ENCODE measurements at places on chromosomes 4 and X.

- DNase-seq = no peak
Measured at GRCh38 chr4:117422297-117422696, 336.9 kb upstream of the TRAM1L1 start.

- DNase-seq = no peak
Measured at GRCh38 chr4:151045907-151046306, 30.8 kb upstream of the LRBA start.

GRCh38 chr4:115489279-115489678 is 375.9 kb upstream of the NDST4 start:
- DNase-seq = no peak

DNA sequence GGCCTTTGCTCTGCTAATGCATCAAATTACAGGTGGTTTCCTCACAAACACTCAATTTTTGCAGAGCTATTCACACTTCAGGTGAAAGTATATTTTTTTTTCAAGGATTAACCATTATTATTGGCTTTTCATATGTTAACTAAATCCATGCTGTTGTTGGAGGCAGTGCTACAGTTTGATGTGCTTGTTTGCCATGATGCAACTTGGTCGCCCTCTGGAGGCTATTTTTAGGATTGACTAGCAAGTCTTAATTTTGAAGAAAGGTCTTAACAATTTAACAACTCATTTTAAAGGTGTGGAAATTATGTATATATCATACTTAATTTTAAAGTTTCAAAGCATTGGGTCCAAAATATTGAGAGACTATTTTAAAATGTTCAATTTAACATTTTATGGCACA is 168.8 kb upstream of the FAM47A start:
- peak; percentile 19 for DNase-seq

- DNase-seq = no peak
Measured at GRCh38 chrX:131571348-131571747, 27.5 kb downstream of the OR13H1 start.

GRCh38 chr4:34181891-34182290 is 2062.4 kb downstream of the ARAP2 start:
- no peak for DNase-seq

DNA sequence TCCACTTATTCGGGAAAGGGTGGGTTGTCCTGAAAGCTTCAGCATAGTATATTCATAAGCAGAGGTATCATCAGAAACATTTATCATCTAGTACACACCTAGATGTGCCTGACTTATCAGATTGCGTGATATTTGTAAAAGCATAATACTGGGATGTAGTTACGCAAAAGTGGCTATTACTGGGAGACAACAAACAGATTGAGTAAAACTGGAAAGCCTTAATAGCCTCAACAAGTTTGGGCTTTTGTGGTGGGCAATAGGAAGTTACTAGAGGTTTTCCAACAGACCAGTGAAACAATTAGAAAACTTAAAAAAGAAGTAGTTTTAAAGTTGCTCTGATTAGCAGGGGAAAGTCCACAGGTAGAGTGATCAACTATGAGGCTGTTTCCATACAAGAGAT is 39.8 kb downstream of the GPRIN3 start:
- no peak for DNase-seq

DNA sequence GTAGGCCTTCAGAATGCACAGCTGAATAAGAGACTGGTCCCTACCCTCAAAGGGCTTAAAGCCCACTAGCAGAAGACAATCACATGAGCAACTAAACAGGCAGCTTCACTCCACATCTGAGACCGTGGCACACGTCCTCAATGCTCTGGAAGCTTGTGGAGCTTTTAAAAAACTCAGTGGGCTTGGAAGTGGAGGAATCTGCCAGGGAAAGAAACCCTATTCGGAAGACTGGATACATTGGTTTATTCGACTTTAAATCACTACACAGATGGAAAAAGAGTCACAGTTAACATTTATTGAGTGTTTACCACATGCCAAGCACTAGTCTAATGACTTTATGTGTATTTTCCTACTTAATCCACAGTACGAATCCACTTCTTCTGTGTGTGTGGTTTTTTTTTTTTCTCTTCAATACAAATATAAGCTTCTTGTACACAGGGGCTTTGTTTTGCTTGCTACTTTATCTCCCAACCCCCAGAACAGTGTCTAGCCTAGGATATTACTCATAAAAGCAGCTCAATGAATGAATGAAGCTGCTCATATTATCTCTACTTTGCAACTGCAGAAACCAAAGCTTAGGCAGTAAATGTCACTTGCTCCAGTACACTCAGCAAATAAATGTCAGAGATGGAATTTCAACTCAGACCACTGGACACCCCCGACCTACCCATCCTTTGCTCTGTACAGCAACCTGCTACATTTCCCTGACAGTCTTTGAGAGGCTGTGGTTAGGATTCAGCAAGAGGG is 137.7 kb downstream of the LDB2 start:
- DNase-seq = no peak

DNA sequence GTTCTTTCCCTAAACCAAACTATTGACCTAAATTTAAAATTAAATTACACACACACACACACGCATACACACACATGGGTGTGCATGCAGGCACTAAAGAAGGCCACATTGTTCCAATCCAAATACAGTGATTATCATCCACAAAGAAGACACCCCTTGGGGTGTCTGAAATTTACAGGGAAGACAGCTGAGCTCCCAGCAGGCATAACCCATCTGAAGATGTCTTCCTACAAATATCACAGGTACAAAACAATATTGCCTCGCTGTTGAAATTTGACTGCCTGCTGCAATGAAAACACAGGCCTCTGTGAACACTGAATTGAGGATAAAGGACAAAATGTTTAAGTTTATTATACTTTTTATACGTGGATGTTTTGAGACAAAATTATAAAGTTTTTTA is 50.2 kb upstream of the SLC7A11 start:
- DNase-seq = no peak

DNA sequence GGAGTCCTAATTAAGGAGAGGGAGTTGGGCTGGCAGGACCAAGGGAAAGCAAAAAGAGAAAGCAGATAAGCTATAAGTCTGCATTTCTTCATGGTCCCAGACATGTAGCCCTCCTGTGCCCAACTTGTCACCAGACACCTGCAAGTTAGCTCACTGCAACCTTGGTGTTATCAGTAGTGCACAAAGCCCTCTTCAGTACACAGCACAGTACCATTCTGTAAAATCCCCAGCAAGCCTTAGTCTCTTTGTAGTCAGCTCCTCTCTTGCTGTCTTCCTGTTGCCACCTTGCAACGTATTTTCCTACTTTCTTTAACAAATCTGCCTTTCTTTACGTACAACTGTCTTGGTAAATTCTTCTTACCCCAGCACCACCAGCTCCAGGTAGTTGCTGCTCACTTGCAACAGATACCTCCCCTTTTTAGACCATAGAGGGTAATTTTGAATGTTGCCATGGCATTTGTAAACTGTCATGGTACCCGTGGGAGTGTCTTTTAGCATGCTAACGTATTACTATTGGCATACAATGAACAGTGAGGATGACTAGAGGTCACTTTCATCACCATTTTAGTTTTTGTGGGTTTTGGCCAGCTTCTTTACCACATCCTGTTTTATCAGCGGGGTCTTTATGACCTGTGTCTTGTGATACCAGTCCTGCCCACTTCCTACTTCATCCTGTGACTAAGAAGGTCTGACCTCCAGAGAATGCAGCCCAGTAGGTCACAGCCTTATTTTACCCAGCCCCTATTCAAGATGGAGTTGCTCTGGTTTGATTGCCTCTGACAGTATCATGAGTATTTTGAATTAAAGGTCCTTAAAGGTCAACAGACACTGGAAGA is 28.3 kb upstream of the AP1S2 start:
- DNase-seq = no peak

GRCh38 chrX:78517124-78517523 is 142.0 kb downstream of the RTL3 start:
- DNase-seq = no peak

GRCh38 chr4:185920171-185920570 is 108.2 kb upstream of the SORBS2 start:
- no peak for DNase-seq

DNA sequence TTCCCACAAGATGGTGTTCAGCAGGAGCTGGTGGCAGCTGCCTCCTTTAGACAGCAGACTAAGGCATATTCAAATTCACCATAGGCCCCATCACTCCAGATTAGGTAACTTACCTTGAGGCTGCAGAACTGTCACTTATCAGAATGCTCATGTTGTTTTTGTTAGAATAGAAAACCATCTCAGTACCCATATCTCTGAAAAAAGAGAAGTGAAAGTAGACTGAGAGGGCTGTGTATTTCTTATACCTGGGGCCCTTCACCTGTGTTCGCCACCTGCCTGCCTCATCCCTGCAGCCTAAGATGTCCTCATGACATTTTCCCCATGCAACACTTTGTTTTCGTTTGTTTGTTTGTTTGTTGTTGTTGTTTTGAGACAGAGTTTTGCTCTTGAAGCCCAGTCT is 32.9 kb upstream of the SPRY1 start:
- no peak for DNase-seq

GRCh38 chr4:47494124-47494430 is 9.0 kb downstream of the ATP10D start:
- DNase-seq = no peak

GRCh38 chr4:140004549-140004895 is 149.5 kb downstream of the MAML3 start:
- peak; percentile 45 for DNase-seq

GRCh38 chrX:125826080-125826479 is 340.0 kb downstream of the DCAF12L2 start:
- DNase-seq = no peak

DNA sequence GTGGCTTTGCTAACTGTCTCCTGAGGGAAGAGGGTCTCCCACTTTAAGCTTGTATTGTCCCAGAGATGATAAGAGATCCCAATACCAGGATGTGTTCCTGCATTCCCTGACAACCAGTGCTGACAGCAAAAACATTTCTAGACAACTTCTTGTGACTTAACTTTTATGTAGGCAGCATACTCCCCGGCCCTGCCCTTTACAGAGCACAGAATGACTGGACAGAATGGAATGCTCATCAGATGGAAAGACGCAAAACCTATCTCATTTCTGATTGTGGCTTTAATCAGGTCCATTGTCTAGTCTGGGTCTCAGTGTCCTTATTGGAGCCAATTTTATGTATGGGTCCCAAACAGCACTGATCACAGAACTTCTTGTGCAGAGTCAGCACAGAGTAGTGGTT is 18.2 kb upstream of the PLAC1 start:
- DNase-seq = no peak

DNA sequence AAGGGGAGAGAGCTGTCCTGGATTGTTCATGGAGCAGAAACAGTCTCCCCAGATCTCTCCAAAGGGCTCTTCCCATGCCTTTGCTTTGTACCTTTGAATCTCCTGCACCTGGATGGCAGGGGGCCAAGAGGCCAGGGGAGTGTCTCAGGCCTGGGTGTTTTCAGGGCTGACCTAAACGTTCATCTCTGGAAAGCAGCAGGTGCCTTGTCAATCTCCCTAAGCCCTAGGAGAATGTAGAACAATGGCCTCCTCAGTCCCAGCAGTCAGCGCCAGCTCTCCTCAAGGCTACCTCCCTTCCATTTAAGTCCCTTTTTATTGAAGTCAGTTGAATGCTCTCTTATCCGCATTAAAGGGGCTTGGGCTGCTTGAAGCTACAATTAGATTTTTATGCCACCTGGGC is 31.2 kb upstream of the NSUN7 start:
- DNase-seq = no peak

- no peak for DNase-seq
Measured at GRCh38 chr4:112109360-112110058, 35.7 kb upstream of the FAM241A start.

All from mucosa of gallbladder (tissue), 1 donor.